ENCODE measurements at places on chromosomes 6 and 20.

DNA sequence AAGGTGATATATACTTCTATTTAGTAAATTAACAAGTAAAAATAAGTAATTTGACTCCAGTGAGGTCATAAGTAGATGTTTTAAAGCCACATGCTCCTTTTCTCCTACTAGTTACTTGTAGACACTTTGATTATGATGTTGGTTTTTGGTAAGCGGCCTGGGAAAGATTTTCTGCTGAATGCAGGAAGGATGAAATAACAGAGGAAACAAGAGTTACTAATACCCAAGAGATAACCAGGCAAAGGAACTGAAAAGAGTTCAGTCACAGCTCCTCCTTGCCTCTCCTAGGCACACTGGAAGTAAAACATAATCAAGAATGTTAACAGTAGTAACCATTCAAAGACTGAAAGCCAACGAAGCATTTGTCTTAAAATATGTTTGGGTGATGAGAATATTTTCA is 203.3 kb downstream of the RNGTT start:
- no peak for DNase-seq

DNA sequence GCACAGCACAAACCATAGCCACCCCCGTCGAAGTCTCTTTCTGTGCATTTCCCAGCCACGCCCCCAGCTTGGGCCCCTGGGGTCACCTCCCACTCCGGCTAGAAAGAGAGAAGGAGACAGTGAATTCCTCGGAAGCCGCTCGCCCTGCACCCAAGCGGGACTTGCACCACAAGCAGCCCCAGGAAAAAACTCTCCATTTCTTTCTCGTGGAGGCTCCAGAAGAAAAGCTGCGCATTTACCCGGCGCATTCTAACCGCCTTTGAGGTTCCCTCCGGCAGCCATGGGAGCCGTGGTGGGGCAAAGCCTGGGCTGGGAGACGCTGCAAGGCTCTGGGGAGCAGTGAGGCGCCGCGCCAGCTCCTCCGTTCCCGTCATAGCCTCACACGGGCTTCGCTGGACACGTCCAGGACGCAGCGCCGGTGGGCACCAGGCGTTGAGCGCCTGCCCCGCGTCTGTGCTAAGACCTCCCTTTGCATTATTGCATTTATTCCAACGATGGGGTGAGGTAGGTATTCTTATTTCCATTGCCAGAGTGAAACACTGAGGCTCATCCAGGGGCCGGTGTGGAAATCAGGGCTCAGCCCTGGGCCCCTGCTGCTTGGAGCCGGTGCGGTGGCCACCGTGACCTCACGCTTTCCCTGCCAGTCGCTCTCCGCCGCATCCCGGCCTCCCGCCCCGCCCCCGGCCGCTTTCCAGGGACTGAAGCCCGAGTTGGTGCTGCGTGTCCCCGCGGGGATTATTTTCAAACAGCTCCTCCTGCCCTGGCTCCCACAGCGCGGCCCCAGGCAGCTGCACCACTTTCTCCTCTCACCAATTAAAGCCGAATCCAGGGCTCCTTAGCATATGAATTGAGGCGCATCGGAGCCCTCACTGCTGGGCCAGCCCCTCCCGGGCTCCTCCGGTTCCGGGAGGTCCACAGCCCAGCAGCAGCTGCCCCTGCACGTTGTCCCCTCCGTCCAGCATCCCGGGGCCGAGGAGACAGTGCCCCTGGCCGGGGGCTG is 148.3 kb upstream of the AFDN start:
- DNase-seq = no peak

DNA sequence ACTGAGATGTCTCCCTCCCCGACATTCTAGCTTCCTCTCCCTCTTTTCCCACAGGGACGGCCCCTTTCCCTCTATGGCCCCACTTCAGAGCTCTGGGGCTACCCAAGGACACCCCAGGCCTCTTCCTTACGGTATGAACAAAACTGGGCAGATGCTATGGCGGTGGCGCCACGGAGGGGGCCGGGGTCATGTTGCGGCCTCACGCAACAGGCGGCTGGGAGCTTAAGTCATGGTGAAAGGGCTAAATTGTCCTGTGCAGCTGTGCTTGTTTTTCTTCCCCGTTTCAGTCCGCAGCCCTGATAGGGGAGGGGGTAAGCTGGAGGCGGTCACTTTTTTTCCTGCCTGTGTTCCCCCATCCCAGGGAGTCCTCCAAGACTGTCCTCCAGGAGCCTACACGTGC is 17.6 kb upstream of the KIAA1755 start:
- DNase-seq = no peak

GRCh38 chr6:161639772-161640171 is 365.9 kb upstream of the AGPAT4 start:
- DNase-seq = no peak

DNA sequence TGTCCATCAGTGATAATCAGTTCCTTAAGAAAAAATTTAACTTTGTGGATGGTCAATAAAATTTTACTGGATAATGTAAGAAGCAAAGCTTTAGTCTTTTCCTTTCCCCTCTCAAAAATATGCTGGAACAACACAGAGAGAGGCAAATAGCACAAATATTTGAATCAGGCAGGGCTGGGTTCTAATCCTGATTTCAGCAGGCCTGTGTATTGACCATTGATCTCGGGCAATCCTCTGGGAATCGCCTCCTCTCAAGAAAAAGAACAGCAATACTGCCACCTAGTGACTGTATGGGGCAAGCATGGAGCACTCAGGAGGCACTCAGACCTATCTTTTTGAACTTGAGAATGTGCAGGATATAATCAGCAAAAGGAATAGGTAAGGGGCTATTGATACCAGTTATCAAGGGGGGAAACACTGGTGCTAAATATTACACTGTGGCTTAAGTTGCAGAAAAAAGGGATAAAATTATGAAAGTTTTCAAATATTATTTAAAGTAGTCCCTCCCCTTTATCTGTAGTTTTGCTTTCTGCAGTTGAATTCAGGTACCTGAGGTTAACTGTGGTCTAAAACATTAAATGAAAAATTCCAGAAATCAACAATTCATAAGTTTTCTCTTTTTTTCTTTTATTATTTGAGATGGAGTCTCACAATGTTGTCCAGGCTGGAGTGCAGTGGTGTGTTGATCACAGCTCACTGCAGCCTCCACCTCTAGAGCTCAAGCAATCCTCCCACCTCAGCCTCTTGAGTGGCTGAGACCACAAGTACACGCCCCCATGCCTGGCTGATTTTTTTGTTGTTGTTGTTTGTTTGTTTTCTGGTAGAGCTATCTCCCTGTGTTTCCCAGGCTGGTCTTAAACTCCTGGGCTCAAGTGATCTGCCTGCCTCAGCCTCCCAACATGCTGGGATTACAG is 91.8 kb upstream of the NHSL1 start:
- DNase-seq = no peak

GRCh38 chr20:53750827-53751619 is 157.4 kb upstream of the ZNF217 start:
- DNase-seq = no peak

GRCh38 chr6:10759884-10760329 is 12.3 kb downstream of the TMEM14B start:
- DNase-seq = no peak

DNA sequence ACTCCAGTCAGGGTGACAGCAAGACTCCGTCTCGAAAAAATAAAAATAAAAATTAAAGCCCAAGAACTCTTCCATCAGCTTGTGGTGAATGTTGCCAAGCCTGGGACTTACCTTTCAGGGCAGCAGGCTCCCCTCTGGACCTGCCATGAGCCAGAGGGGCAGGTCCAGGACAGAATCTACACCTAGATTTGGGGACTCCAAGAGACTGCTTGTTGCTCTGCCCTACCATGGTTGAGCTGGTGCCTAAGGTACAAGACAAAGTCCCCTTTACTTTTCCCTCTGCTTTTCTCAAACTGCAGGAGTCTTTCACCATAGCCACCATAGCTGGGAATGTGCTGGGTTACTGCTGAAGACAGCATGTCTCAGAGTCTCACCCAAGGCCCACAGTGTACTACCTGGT is 9.2 kb downstream of the C6orf15 start:
- no peak for DNase-seq

GRCh38 chr20:46051556-46052308 is 22.7 kb downstream of the SLC12A5 start:
- no peak for DNase-seq

- no peak for DNase-seq
Measured at GRCh38 chr6:144292372-144292771, 7.2 kb downstream of the UTRN start.

DNA sequence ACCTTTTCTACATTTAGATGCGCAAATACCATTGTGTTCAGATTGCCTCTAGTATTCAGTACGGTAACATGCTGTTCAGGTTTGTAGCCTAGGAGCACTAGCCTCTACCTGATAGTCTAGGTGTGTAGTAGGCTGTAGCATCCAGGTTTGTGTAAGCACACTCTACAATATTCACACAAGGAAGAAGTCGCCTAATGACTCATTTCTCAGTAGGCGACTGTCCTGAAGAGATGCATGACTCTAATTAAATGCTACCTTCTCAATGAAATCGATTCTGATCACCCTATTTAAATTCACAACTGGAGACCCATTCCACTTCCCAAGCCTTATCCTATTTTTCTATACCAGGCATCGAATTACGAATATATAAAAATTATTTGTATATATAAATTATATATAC is 1.3 kb downstream of the MCUR1 start:
- no peak for DNase-seq

DNA sequence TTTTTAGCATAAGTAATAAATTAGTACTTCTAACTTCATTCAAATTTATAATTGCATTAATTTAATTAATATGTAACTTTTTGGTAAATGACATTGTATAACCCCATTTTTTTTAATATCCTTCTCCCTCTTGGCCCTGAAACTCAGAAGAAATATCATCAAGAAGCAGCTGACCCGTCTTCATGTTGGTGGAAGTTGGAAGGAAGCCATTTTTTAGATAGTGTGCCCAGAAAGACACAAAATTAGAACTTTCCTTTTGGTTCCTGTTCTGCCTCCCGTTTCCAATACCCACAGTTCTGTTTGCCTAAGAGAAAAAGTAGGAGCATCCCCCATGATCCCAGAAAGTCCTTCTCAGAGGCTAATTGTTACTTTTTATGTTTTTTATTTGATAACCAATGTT is 65.5 kb downstream of the PLCB4 start:
- DNase-seq = no peak

GRCh38 chr6:20401205-20402091 is at the start of gene E2F3:
Gene E2F3 (plus strand): TSS chr6:20401879. CDS start chr6:20402233, 354 bp downstream.
- DNase-seq = peak; percentile 99

Data from esophagus squamous epithelium (tissue), 5 donors.